ENCODE measurements at places on chromosomes 16 and 17. TPM values are rescaled to one million over a fixed set of nuclear protein-coding genes. Genes with fewer than 3 reads are reported as not detected.

The IL17C gene
- 0.33 TPM for total RNA-seq

The SSTR5 gene
- total RNA-seq, result 1.3 TPM

The ZNHIT3 gene
- total RNA-seq, result 29.3 TPM

The TBC1D3L gene
- 3.9 TPM for total RNA-seq

The P2RX5 gene
- total RNA-seq, result 0.38 TPM

The CA4 gene
- total RNA-seq, result not detected

The PHLPP2 gene
- total RNA-seq, result 6.9 TPM

The KRTAP29-1 gene
- total RNA-seq, result not detected

The ZG16B gene
- total RNA-seq, result 0.33 TPM

The CTRL gene
- total RNA-seq, result 0.65 TPM

The SLC16A11 gene
- total RNA-seq, result 0.98 TPM

The GGT6 gene
- not detected for total RNA-seq

The PLXDC1 gene
- total RNA-seq, result not detected

The TAC4 gene
- not detected for total RNA-seq

The KRT32 gene
- not detected for total RNA-seq

The DNAAF8 gene
- total RNA-seq, result 0.48 TPM

The KCNH4 gene
- total RNA-seq, result under 0.01 TPM

The P2RX1 gene
- total RNA-seq, result not detected

The HBQ1 gene
- total RNA-seq, result 1.1 TPM

The SP6 gene
- 1.2 TPM for total RNA-seq

The LRRC37A gene
- total RNA-seq, result 1.3 TPM

The KRT13 gene
- total RNA-seq, result not detected

The KRT27 gene
- not detected for total RNA-seq

The CLN3 gene
- total RNA-seq, result 22.2 TPM

The AGRP gene
- total RNA-seq, result not detected

The CDH1 gene
- not detected for total RNA-seq

The PRKCB gene
- total RNA-seq, result under 0.01 TPM

Measured in vein endothelial cell (primary cell).